ENCODE measurements at places on chromosomes 7 and 10.
A peak's percentile ranks its signal among the peaks of the same experiment; 100 is the strongest.

GRCh38 chr7:781186-781849 is 51.0 kb upstream of the SUN1 start:
- DNase-seq = no peak

DNA sequence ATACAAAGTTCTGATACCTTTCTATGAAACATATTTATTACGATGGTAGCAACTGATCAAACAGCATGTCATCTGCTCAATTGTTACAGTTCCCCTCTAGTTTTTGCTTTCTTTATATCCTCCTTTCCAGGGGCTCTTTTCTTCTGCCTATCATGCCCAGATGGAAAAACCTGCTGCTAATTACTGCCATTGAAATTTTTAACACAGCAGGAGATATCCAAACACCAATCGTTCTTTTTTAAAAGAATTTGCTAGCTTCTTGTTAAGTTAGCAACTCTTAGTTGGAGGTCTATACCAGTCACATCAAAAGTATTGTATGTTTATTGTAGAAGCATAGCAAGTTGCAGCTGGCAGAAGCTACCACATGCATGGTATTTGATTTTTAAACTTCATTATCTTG is 768.5 kb downstream of the NXPH1 start:
- DNase-seq = no peak

DNA sequence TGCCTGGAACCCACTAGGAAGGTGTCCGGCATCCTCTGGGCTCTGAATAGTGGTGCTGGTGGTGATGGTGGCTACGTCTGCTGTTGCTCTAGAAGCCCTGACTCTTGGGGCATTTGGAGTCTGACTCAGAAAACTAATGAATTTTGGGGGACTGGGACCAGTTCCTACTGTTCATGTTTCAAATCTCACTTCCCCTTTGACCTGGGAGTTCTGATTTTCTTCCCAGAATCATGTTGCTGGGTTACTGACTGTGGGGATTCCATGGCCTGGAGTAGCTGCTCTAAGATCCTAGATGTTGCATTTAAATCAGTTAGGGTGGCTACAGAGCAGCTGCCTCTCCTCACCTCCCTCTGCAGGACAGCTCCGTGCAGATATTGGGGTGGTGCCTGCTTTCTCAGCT is 3.2 kb downstream of the TSPAN33 start:
- no peak for DNase-seq

- no peak for DNase-seq
Measured at GRCh38 chr10:79409038-79409725, 36.2 kb downstream of the ZCCHC24 start.

GRCh38 chr7:44308596-44309270 is 16.7 kb downstream of the CAMK2B start:
- DNase-seq = no peak

DNA sequence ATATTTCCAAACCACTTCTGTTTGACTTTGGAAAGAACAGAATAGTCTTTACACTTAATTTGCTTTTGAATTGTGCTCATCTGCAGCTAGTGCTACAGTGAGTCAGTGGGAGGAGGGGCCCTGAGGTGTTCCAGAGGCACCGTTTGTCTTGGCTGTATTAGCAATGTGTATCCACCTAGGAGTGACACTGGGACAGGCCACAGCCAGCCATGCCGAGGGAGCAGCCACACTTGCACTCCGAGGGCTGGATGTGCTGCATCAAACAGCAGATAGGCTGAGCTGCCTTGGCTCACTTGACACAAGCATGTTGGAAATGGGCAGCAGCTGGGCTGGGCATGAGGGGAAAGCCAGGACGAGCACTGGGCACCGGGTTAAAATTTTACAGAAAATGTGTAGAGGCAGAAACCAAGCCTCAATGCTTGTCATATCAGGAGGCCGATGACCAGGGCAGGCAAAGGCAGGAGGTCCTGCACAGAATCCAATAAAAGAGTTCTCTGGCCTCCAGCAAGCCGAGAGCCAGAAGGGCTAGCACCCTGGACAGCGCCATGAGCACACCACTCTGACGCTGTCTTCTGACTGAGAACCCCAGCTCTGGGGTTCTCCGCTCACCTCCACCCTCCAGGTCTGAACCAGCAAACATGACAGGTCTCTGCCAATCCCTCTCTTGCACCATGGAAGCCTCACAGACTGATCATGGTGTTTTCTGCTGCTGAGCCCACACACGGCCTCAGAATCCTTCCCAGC is 163.3 kb downstream of the GRID1 start:
- no peak for DNase-seq

DNA sequence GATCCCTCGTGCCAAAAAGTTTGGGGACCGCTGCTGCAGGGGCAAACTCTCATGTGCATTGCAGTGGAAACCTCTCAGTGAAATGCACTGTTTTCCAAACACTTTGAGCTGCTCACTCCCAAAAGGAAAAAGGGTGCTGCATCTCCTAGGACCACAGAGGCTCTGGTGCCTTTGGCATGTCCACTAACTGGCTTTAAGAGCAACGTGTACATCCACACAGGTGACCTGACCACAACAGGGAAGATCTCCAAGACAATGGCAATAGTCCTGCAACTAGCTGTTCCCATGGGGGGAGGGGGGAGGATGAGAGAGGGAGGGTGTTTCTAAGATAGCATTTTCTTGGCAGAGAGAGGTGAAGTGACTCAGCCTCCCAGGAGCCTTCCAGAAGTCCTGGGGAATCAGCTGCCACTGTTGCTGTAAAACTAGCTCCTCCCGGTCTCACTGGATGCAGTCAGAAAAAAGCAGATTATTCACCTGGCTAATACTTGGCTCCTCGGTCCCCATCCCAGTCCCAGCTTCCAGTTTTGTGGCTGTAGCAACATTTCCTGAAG is 181.7 kb downstream of the HECW1 start:
- no peak for DNase-seq

- peak; percentile 73 for DNase-seq
Measured at GRCh38 chr10:3803927-3804741, 19.1 kb upstream of the KLF6 start.

GRCh38 chr7:40655426-40655825 is 520.6 kb downstream of the SUGCT start:
- no peak for DNase-seq

- DNase-seq = no peak
Measured at GRCh38 chr10:126429275-126429674, 41.0 kb upstream of the ADAM12 start.

DNA sequence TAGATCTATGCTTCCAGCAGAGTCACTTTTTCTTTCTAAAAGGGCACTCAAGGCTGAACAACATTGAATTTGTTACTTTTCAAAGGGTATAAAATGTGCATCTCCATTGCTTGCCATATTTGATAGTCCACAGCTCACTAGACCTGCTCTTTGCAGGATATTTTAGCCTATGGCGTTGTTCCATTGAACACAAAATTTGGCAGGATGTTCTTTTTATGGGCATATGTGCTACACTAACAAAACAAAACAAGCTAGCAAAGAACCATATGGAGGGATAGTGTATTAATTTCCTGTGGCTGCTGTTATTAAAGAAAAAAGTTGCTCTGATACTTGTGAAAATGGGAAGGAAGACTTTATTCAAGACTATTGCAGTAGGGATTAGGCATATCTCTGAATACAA is 828.7 kb downstream of the TYW1 start:
- no peak for DNase-seq

DNA sequence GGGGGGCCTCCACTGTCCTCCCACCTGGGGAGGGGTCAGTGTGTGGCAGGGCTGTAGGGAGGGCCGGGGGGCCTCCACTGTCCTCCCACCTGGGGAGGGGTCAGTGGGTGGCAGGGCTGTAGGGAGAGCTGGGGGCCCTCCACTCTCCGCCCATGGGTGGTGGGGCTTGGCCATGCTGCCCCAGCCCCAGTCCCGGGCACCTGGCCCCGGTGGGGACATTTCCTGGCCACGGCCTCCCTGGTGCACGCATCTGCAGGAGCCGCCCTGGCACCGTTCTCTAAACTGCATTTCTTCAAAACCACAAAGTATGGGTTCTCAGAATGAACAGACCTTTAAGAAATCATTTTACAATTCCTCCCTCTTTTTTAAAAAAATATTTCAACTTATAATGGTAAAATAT is 89.3 kb upstream of the PDGFA start:
- no peak for DNase-seq

DNA sequence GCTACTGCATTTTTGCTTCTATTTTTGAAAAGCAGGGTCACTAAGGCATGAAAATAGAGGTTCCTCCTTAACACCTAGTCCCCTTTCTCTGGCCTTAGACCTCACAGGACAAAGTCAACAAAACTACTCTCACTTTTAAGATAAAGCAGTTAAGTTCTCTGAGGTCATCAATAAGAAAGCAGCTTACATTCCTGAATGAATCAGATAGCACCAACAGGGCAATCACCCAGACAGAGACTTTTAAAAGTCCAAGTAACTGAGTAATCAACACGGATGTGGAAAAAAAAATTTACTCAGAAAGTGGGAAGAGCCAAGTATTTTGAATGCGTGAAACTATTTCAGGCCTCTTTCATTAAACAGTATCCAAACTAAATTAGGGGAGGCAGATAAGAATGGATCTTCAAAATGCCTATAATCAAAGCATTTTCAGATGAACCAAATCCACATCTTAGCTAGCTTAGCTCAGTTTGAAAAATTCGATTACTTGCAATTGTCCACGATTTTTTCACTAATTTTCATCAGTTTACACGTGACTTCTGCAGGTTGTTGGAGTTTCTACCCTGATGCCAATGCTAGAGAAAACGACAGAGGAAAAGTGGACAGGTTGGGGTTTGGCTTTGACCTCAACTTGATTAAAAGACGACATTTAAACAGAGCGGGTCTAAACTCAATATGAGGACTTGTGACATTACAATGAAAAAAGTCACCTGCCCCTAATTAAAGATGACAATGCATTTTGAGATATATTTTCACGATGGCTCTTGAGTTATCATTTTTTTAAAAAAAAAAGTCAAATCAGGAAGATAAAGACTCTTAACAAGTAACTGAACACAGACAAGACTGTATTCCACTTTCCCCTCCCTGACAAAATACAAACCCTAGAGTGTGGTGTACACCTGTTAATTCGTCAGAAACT is 1.6 kb downstream of the BEND7 start:
- DNase-seq = no peak

DNA sequence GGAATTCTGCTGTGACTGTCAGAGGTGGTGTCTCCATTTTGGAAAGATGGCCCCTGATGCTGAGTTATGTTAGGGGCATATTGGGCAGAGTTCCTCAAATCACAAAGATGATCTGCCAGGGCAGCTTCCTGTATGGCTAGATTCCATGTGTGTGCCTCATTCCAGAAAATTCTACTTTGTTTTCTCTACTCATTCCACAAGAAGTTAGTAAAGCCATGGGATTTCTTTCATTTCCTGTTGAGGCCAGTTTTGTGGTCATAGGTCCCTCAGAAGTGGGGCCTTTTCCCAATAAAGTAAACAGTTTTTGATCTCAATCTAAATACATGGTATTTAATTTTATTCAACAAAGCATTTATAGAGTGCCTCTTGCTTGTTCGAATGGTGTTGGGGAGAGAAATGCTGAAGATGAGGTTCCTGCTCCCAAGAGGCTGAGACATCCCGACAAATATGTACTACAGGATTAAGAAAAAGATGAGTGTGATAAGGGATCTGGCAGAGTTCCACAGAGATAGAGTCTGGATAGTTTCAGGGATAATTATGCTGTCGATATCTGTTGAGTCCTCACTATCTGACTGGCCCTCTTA is 33.0 kb downstream of the MINDY4 start:
- no peak for DNase-seq

DNA sequence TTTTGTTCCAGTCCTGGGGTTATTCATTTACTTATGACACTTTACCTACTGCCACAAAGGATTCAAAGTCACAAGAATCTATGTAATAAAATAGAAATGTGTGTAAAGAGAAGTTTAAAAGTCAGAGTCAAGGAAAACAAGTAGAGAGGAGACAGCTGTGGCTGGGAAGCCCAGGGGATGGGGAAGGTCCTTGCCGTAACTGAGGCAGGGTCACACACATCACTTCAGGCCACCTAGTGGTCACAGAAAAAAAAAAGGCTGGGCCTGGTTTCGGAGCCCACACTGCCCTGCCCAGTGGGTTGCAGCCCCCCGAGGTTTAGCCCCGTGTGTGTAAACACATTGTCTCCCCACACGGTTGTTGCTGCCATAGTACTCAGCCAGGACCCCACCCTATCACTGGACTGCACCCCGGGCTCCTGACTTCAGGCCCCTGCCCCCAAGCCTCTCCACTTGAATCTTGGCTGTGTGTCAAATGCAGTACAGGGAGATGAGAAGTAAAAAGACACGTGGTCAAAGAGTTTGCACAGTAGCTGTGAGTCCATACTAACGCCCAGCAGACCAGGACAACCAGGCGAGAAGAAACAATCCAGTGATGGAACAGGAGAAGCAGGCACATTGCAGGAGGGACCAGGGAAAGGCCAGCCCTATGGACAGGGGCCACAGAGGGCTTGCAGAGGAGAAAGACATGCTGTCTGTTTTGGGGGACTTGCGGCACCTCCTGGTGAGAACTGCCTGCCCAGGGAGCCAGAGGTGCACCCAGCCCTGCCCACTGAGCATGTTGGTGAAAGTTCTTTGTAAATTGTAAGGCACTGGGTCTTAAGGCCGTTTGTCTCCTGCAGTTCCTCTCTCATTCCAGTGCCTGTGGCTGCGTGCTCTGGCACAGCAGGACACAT is 91.4 kb upstream of the MACROH2A2 start:
- no peak for DNase-seq

- no peak for DNase-seq
Measured at GRCh38 chr10:123318516-123318915, 164.3 kb downstream of the BUB3 start.

- no peak for DNase-seq
Measured at GRCh38 chr10:79148452-79149344, 79.9 kb downstream of the ZMIZ1 start.

DNA sequence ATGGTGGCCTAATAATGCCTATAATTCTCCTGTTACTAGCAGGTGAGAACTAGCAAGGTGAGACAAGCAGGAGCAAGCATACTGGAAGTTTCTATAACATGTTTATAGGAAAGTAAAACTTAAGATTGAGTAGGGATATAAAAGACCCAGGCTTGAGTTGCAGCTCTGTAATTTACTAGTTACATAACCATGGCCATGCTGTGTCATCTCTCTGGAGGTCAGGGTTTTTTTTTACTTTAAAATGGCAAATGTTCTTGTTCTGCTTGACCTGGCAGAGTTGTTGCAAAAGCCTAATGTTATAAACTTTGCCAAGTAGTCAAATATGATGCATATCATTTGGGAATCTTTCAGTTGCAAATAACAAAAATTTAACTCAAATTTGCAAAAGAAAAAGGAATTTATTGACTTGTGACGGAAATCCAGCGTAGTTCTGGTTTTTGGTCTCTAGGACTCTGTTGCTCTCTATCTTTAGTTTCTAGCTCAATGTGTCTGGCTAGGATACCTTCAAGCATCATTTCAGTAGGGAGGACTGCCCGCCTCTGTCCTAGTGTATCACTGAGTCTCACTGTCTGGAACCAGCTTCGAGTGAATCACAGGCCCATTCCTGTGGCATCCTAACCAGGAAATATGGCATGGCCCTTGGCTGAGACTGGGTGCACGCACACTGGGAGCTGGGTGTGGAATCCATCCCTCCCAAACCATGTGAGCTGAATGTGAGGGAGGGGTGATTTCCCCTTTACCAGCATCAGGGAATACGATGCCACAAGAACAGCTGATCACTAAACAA is 67.9 kb downstream of the ADAM22 start:
- DNase-seq = no peak

GRCh38 chr7:80775482-80775881 is 137.0 kb downstream of the CD36 start:
- DNase-seq = no peak
